H9 (cell line): ENCODE measurements at places on chromosomes 5 and 9.

DNA sequence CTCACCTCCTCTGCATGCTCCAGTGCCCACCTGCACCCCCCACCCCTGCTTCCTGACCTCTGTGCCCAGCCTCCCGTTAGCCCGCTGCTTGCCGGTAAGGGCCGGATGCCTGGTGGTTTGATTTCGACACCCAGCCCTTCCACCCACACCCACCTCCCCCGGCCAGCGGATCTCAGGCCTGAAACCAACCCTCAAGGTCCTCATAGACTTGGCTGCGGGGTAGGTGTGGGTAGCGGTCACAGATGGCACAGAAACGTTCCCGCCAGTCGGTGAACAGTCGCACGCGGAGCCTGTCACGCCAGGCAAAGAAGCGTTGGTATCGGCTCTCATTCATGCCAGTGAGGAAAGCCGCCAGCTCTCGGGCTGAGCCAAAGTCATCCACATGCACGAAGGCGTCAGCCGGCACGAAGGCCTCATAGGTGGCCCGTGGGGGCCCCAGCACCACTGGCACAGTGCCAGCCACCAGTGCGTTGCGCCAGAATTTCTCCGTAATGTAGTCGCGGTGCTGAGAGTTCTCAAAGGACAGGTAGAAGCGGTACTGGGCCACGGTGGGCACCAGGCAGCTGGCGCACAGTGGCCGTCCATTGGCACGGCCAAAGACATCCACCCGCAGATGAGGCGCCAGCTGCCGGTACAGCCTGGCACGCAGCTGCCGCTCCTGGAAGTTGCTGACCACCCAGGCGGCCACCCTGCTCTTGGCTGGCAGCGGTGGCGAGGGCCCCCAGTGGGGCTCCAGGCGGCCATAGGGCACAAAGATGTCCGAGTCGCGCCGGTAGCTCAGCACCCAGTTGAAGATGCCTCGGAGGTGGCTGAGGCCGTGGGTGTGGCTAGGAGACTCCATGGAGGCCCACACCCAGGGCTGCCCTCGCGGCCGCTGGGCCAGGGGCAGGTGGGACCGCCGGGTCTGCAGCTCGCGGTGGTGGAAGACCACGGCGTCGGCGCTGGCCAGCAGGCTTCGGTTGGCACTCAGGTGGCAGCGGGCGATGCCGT, 1.1 kb downstream of the FUT7 start:
- DNase-seq, result no peak

- DNase-seq, result no peak
These were observed 105.5 kb upstream of the CPLX2 start for GRCh38 chr5:175765858-175766257.

GRCh38 chr9:5510360-5510931, at the start of gene PDCD1LG2:
TSS of gene PDCD1LG2 (plus strand) at chr9:5510531. CDS start at chr9:5522547, 12,016 bp downstream.
- no peak for DNase-seq

GRCh38 chr9:122444041-122444733, 33.5 kb downstream of the OR1J1 start:
- no peak for DNase-seq

- DNase-seq, result no peak
These were observed 10.6 kb upstream of the MEGF9 start for GRCh38 chr9:120724757-120725400.

GRCh38 chr9:21141427-21141882, at the start of gene IFNW1:
TSS of gene IFNW1 (minus strand) at chr9:21141832. CDS start at chr9:21141570, 262 bp downstream.
- DNase-seq, result no peak

DNA sequence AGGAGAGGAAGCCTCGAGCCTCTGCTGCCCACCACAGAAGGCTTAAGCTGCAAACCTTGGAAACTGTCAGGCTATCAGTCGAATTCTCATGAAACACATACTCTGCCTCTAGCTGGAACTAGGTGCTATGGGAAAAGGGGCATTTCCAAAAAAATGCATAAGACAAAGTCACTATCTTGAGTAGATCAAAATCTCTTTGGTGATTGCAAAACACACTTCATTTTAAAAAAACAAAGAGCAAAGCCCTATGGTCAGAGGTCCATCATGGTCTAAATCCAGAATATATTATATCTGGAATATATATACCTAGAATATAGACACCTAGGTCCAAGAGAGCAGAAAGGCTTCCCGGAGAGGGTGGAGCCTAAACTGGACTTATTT, 59.8 kb downstream of the ENC1 start:
- DNase-seq, result no peak

DNA sequence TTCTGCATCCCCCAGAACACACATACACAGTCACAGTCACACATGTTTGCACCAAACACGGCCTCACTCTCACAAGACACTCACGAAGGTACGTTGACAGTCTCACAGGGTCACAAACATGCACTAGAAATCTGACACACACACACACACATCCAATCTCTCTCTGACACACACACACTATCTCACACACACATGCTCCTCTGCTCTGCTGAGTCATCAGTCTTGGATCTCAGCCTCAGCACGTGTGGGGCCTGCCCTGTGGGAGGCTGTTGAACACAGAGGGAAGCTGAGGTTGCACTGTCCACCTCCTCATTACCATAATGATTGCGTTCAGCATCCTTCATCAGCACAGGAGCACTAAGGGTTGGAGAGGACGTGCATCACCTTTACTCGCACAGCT, 188.8 kb downstream of the MTRR start:
- DNase-seq, result no peak

DNA sequence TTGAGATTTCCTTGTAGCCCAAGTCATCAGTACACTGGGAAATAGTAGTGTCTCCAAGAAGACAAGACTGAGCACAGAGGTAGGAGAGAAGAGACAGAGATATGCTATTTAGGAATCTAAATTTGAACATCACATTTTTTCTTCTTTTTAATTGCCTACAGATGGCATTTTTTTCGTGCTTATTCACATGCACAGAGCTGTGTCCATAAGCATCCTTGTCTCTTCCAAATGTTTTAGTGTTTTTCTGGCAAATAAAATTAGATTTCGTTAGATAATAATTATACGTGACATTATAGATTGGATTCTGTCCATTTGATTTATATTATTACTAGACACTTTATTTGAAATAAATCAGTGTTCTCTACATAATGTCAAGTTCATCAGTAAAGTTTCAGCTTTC, 80.9 kb downstream of the PRR16 start:
- DNase-seq, result no peak

GRCh38 chr5:40367255-40367654, 312.5 kb upstream of the PTGER4 start:
- no peak for DNase-seq

GRCh38 chr9:94967482-94967881, 241.0 kb downstream of the AOPEP start:
- DNase-seq, result no peak
